ENCODE measurements at places on chromosomes 2 and 18.
A peak's percentile ranks its signal among the peaks of the same experiment; 100 is the strongest.

GRCh38 chr2:222797261-222797660 lies 63.6 kb upstream of the ACSL3 start:
- DNase-seq = no peak

DNA sequence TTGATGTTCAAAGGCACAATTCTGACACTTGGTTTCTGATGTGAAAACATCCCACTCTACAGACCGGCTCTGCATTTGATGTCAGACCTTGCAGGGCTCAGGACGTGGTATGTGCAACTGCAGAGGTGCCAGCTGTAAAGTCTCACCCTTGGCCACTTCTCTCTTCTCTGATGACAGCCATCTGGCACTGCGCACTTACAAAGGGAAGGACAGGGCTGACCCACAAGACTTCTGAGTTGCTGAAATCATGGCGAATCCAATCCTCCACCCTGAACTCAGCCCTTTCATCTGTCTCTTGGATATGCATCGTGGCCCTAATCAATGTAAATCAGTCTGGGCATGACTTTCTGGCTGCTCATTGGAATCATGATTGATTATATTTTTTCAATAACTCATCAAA lies 82.5 kb downstream of the SEPTIN10 start:
- DNase-seq = no peak

- DNase-seq = peak; percentile 19
These were observed 492.0 kb downstream of the TNS1 start for GRCh38 chr2:217510771-217511291.

GRCh38 chr2:192498747-192499146 lies 304.0 kb upstream of the TMEFF2 start:
- DNase-seq = no peak

GRCh38 chr2:241199897-241200821 lies 11.7 kb downstream of the ANO7 start:
- no peak for DNase-seq

GRCh38 chr18:13544953-13545352 lies 181.4 kb downstream of the FAM210A start:
- no peak for DNase-seq

- DNase-seq = no peak
These were observed 258.9 kb downstream of the NAPG start for GRCh38 chr18:10784596-10785202.

GRCh38 chr2:227717687-227718567 lies at the start of gene SLC19A3:
Gene SLC19A3, minus strand, starts transcription at chr2:227718028. Its CDS starts 15,710 bp downstream, at chr2:227702318.
- no peak for DNase-seq

GRCh38 chr2:237650455-237650850 lies 23.1 kb downstream of the LRRFIP1 start:
- DNase-seq = no peak

DNA sequence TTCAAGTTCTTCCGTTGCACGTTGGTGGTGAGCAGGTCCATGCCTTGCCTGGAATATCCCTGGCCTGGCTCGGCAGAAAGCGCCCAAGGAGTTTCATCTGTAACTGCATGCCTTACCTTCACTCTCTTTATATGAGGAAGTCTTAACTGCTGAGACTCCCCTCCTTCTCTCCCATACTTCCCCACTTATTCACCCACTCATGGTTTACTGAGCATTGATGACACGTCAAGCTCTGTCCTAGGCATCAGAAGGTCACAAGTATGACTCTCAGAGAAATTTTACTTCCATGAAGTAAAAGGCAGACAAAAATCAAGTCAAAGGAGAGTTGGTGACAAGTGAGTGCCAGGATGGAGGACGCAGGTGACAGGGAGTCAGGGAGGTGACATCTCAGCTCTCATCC lies 68.2 kb downstream of the TBC1D8 start:
- no peak for DNase-seq

- no peak for DNase-seq
These were observed 2.2 kb upstream of the IL1R1 start for GRCh38 chr2:102140377-102140776.

- DNase-seq = no peak
These were observed 39.6 kb upstream of the PDK1 start for GRCh38 chr2:172516299-172516698.

DNA sequence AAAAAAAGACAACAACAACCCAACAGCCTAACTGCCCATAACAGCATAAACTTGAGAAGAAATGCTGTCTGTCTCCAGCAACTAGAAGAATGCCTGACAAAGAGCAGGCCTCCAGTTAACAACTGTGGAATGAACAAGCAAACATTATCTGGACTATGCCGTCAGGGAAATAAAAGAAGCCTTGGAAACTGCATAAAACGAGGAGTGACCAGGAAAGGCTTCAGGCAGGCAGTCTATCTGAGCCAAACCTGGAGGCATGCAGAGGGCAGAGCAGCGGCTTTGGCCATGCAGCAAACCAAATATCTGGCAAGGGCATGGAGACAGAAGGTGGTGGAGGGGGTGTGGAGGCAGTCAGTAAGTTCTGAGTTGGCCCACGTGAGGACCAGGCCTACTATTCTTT lies 11.1 kb downstream of the HES6 start:
- no peak for DNase-seq

DNA sequence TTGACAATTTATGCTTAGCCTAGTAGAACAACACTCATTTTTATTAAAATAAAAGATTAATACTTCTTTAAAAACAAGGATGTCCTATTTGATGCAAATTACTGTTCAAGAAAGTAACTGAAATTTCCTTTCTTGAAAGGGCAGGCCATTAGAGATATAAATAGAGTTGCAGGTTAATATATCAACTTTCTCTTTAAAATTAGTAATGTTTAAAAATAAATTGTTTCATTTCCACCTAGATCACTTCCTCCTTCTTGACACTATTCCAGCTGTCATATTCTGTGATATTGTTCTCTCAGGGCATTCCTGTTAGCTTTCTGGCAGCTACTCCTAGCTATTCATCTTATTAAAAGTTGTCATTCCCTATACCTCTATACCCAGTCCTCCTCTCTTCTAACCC lies 357.9 kb upstream of the NRP2 start:
- DNase-seq = no peak

- DNase-seq = no peak
These were observed 1.7 kb upstream of the MYO3B start for GRCh38 chr2:170176212-170176611.

DNA sequence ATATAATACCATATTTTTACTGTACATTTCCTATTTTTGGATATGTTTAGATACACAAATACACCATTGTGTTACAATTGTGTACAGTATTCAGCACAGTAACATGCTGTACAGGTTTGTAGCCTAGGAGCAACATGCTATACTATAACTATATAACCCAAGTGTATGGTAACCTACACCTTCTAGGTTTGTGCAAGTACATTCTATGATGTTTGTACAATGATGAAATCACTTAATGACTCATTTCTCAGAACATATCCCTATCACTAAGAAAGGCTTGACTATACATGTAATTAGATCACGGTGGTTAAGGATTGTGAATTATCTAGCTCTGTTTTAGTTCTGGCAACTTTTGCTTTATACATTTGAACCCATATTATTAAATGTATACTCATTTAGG lies 31.3 kb downstream of the NPHP1 start:
- no peak for DNase-seq

GRCh38 chr18:54023471-54023870 lies 201.0 kb downstream of the MBD2 start:
- no peak for DNase-seq

DNA sequence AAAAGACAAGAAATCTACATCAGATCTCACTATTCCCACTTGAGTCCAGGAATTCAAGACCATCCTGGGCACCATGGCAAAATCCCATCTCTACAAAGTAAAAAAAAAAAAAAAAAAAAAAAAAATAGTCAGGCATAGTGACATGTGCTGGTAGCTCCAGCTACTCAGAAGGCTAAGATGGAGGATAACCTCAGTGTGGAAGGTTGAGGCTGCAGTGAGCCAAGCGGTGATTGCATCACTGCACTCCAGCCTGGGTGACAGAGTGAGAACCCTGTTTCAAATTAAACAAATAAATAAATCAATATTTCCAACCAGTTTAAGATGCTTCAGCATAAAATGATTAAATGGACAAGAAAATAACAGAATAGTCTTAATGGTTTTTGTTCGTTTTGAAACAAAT lies 197.4 kb downstream of the DSEL start:
- DNase-seq = no peak

DNA sequence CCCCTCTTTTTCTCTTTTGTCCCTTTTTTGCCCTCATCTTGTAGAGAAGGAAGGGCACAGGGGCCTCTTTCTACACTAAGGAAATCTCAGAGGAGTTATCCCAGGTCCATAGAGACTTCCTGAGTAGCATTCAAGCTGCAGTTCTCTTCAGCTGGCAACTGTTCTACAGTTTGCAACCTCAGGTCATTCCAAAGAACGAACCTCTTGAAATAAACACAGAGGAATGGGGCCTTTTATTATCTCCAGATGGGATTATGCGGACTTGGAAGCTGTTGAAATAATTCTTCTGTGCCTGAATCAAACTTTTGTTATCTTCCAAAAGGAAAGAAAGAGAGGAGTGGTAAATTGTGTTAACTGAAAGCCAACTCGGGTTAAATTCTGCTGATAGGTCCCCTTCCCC lies 31.0 kb upstream of the NFE2L2 start:
- DNase-seq = no peak

GRCh38 chr2:230672836-230673235 lies 39.8 kb upstream of the CAB39 start:
- no peak for DNase-seq

GRCh38 chr2:54615832-54616534 lies 107.5 kb upstream of the EML6 start:
- no peak for DNase-seq

- DNase-seq = no peak
These were observed 4.5 kb downstream of the GFPT1 start for GRCh38 chr2:69382547-69382946.

DNA sequence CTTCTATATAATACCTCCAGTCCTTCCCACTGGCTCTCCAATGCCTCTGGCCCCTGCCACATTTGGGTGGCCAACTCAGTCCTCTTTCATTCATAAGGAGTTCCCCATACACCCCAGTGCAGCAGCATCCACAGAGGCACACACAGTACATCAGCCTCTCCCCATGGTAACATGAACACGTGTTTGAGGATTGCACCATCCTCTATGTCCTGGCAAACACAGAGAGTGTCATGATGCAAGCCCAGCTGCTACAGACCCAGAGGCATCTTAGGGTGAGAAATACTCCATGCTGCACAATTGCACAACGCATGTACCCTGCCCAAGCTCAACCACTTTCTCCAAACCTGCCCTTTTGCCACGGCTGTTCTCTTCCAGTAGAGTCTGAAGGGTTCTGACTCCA lies 11.5 kb downstream of the IGFBP5 start:
- DNase-seq = no peak

GRCh38 chr18:27017901-27018500 lies 152.5 kb upstream of the AQP4 start:
- no peak for DNase-seq

GRCh38 chr2:176747506-176747905 lies 465.1 kb upstream of the HNRNPA3 start:
- DNase-seq = no peak

DNA sequence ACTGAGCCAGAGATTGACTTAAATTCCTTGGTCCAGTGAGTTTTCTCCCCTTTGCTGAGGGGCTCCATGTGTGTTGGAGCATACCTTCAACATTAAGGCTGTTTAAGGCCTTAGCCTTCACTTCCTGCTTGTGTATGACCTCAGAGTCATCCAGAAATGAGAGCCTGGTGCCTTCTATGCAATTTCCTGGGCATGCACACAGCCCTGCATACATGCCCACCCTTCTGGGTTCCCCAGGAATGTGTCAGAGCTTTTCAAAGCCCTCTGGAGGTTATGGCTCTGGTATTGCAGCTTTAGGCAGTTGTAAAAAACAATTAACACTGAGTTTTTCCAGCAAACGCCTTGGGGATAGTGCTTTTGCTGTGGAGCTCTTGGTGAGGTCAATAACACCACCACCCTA lies 16.7 kb downstream of the IL1R1 start:
- DNase-seq = no peak

DNA sequence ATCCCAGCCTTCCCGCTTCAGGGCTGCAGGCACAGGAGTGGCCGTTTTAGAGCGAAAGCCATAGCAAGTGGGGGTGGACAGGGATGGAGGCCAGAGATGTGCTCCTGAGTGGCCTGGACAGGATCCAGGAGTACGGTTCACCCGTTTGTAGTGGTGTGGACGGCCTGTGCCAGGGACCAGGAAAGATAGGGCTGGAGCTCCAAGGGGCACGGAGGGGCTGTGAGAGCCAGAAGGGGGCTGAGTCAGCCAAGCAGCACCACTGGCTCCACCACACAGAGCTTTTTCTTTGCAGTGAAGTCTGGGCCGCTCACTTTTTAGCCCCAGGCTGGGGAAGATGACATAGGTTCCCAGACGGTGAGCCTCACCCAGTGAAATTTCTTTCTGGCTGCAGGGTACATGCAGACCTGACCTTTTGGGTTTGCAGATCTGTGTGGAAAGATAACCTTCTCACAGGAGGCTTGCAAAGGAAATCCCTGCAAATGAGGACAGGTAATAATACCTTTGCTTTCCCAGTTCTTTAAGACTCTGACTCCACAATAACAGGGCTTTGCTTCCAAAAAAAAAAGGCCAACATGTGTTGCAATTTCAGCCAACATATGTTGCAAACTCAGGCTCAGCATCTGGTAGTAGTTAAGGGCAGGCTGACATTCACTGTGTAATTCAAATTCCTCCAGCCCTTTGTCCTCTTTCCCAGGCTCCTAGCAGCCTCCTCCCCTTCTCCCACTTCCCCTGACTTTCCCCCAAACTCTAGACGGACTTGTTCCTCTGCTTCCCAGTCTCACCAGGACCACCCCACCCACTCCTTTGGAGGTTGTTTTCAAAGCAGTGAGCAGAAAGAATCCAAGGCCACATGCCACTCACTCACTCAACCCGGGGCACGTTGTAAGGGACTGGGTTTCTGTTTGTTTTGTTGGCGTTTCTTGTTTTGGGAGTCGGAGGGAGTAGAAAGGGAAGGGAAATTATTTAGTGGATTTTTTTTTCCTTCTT lies 20.3 kb upstream of the LAPTM4A start:
- DNase-seq = no peak

DNA sequence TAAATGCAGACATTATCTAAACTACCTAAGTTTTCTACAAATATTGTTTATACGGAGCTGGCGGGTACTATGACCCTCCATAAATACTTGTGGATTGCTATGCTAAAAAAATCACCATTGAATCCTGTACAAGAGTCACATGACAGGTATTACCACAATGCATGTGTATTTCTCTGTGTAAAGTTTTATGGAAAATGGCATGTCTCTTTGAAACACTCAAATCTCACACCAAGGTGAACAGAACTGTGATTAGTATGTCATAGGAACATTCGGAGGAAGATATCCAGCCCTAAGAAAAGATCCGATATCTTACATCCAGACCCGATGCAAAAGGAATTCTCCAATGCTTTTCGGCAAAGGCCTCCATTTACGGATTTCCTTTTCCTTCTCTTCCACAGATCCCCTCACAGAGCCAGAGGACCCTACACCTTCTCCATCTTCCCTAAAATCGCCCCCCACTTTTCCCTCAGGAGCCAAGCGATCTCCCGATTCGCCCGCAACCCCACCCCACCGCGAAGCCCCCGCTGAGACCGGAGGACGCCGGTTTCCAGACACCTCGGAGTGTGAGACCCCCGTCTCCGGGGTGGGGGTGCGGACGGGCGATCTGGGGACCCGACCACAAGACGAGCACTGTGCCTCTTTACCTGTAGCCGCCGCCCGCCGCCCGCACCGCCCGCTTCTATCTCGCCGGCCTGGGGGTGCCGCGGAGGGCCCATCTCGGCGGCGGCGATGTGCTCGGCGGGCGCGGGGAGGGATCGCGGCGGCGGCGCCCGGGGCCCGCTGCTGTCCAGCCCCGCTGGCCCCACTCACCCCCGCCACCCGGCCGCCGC lies 1.2 kb downstream of the SAP130 start:
- DNase-seq = no peak
